Psoas muscle (tissue), 8 donors: ENCODE measurements at places on chromosomes 7 and 10. TPM values are rescaled to one million over a fixed set of nuclear protein-coding genes. Genes with fewer than 3 reads are reported as not detected.

DNA sequence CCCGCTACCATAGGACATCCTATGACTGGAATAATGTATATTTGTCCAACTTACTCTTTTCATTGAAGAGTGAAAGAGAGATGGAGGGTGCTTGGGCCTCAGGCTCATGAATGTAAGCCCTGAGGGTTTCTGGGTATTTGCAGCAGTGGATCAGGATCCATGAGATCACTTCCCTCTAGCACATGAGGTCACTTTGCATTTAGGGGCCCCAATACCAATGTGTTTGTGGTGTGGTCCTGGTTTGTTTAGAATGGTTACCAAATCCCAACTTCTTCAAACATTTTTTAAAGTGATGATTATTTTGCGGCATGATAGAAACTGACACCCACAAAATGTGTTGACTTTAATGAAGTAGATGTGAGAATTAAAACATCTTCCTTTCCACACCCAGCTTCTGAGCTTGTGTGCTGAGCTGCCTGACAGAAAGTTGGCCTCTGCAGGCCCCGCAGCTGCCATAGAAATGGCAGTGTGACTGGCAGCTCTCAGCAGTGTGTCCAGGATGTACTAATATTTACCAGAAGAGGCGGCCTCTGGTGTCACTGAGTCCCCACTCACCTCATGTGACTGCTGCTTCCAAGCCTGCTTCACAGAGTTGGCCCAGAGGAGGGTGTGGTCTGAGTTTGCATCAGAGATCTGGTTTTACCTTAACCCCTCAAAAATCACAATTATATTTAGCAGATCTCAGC, 447.6 kb upstream of the NPVF start:
- DNase-seq, result peak; percentile 19

GRCh38 chr10:69516316-69516715, 56.9 kb downstream of the NEUROG3 start:
- DNase-seq, result no peak

ZNF804B gene
- polyA plus RNA-seq, result not detected

ANKRD61 gene
- 0.13 TPM for polyA plus RNA-seq

- DNase-seq, result no peak
These were observed 13.7 kb downstream of the KIN start for GRCh38 chr10:7773845-7774801.

DNA sequence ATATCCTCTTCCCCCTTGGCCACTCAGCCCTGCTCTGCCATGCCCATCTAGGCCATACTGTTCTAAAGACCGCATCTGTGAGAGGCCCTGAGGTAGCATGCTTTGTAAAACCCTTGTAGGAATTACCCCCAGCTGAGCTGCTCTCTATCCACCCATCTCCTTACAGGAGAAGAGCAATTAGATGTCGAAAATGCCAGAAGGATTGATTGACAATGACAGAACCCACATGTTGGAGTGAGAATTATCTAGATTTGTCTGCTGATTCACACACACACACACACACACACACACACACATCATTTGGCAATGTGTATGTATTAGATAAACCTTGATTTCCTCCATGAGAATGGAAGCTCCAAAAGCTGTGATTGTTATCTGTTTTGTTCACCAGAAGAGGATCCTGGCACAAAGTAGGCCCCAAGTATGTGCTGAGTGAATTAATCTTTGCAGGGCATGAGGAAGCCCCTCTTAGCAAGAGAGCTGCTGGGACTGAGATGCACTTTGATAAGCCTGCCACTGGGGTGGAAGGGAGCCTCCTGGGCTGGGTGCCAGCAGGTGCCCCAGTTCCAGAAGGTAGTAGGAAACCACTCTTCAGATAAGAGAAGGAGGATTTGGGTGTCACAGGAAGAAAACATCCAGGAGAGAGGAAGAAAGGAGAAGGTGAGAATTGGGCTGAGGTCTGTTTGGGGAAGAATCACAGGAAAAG, 187.5 kb upstream of the ADO start:
- DNase-seq, result no peak

DNA sequence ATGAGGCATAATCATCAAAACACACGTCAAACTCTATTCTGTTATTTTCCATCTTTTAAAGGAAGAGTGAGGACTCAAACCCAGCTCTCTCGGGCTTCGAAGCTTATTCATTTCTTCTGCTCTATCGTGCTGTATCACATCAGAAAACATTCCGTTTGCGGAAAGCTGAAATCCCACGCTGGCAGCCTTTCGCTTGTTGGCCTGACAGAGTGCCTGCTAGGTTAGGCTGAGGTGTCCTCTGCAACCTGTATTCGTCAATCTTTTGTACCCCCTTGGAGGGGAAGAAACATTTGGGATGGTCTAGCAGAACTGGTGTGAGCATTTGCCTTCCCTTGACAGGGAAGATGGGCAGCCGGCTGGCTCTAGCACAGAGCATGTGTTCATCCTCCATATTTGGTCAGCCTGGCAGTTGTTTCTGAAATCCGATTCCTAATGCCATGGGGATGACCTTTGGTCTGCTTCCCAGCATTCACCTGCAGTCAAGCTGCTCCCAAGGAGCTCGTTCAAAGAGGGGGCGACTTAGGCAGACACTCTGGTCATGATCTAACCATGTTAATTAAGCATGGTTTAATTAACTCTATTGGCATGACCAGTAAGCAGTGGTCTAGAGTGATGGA, 55.2 kb downstream of the TACC2 start:
- DNase-seq, result peak; percentile 48

DNA sequence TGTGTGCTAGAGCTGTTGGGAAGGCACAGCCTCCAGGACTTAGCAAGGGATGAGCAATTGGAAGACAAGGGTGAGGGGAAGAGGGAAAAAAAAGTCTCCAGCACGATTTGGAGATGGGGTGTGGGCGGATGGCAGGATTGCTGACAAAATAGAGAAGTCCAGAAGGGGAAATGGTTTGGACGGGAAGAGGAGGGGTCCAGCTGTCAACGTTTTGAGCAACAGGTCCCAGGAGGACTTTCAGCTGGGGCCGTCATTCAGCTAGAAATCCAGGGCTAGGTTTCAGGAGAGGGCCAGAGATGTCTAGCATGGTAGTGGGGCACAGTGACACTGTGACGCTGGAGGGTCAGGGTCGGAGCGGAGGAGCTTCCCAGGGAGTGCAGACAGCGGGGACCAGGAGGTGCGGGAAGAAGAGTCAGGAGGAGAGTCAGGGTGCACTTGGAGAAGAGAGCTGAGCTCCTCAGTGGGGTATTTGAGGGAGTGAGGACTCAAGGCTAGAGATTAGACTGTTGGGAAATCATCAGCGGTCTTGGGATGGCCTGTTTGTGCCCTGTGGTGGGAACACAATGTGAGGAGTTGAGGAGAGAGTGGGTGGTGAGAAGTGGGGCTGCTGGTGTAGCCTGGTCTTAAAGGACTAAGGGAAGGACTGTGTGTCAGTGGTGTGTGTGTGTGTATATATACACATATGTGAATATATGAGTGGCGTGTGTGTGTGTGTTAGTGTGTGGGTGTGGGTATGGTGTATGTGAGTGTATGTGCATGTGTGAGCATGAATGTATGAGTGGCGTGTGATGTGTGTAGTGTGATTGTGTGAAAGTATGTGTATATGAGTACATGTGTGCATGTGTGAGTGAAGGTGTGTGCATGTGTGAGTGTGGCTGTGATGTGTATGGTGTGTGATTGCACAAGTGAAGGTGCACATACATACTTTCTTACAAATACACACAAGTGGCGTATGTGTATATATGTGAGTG, 3.8 kb downstream of the ZYX start:
- peak; percentile 60 for DNase-seq

DNA sequence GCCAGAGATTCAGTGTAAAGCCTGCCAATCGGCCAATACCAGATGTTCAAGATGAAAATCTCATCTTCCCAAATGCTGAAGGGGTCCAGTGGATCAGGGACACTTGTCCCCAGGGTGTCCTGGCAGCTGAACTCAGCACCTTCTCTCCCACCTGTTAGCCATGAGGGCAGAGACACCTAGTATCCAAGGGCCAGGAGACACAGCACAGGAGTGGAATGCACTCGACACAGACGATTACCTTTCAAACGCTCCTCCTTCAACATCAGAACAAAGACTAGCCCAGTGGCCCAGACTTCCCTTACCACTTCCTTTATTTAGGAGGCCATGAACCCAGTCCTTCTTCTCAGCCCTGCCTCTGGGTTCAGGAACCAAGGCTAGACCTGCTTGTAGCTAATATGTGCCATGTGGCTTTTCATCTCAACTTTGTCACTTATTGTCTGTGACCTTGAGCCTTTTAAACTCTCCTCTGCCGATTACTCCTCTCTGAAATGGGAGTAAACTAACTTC, 180.3 kb upstream of the PLXNA4 start:
- no peak for DNase-seq
